ENCODE measurements at places on chromosomes 16 and 17.

GRCh38 chr16:56643080-56643778 is 4.8 kb downstream of the MT1A start:
- peak; percentile 55 for DNase-seq

GRCh38 chr17:72839131-72839725 is 253.3 kb downstream of the SLC39A11 start:
- no peak for DNase-seq

DNA sequence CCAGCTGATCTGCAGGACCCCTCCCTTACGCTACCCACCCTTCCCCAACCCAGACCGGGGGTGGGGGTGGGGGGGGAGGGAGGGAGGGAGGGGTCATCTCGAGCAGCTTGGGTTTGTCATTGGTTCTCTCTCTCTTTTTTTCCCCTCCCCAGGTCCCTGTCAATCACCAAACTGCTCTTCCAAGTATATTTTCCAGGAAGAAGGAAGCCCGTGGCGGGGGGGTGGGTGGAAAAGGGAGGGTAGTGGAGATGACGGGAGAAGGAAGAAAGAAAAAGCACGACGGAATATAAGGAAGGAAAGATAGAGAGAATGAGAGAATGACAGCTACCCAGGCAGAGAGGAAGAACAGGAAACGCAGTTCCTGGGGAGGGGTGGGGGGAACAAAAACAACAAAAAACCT is 17.9 kb downstream of the SALL1 start:
- no peak for DNase-seq

DNA sequence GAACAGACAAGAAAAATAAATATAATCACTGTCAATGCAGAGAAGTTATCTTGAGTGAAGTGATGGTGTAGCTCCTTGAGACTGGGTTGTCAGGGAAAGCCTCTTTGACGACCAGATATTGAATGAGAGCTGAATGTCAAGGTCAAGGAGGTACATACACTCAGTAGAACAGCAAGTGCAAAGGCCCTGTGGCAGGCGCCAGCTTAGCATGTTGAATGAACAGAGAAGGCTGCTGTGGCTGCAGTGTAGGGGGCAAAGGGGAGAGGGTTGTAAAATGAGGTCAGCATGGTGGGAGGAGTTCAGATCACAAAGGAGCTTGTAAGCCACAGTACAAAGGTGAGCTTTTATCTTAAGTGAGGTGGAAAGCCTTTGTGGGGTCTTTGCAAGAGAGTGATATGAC is 111.5 kb downstream of the ZFHX3 start:
- DNase-seq = no peak

GRCh38 chr16:83509316-83509715 is 298.5 kb upstream of the HSBP1 start:
- no peak for DNase-seq

GRCh38 chr16:17499223-17499902 is 28.6 kb upstream of the XYLT1 start:
- no peak for DNase-seq

DNA sequence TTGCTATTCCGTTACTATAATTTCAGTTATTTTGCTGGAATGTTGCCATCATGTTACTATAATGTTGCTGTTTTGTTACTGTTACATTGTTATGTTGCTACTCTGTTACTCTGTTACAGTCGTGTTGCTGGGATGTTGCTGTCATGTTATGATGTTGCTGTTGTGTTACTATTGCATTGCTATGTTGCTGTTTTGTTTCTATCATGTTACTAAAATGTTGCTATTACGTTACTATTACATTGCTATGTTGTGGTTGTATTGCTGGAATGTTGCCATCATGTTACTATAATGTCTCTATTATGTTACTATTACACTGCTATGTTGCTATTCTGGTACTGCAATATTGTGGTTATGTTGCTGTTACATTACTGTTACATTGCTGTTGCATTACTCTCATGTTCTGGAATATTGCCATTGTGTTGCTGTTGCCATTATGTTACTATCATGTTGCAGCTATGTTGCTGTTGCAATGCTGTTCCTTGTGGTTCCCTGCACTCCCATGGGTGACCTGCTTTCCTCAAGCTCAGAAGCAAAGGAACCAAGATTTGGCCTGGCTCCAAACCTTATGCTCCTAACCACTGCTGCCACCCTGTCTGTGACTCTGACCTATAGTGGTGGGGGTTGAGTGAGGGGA is 64.4 kb downstream of the ABCC6 start:
- no peak for DNase-seq

- no peak for DNase-seq
These were observed 330.7 kb downstream of the KIF2B start for GRCh38 chr17:54153423-54153822.

DNA sequence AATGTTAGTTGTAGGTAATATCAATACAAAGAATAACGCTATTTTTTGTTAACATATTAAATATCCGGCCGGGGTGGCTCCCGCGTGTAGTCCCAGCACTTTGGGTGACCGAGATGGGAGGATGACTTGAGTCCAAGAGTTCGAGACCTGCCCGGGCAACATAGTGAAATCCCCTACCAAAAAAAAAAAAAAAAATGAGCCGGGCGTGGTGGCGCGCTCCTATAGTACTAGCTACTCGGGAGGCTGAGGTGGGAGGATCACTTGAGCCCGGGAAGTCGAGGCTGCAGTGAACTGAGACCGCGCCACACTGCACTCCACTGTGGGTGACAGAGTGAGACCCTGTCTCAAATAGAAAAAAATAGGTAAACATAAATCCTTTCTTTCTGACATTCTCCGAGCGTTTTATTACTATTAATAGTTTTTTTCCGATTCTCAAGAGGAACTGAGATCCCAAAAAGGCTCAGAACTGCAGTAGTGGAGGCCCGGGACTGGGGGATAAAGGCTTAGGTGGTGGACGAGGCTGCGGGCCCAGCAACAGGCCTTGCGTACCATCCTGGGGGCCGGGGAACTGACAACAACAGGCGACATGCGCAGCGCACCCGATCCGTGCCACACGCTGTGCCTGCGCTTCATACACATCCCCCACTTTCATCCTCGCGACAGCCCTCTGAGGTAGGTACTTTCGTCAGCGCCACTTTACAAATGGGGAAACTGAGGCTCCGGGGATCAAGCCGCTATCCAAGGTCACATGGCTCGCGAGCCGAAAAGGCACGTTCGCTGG is 919 bp downstream of the N4BP1 start:
- peak; percentile 29 for DNase-seq

DNA sequence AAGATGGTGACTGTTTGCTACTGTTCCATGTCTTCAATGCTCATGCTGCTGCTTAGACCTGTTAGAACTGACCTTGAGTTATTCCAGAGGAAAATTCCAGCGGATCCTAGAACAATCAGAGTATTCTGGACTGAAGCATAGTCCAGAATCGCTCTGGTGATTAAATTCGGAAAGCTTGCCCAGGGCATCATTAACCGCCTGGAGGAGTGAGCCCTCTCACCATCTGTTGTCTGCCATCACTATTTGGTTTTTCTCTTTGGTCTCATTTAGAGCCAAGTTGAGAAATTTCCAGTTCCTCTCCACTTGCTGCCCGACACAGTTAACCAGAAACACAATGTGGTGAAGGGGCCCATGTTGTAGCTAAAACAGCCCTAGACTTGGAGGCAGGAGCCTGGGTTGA is 104.1 kb downstream of the BMERB1 start:
- DNase-seq = no peak

DNA sequence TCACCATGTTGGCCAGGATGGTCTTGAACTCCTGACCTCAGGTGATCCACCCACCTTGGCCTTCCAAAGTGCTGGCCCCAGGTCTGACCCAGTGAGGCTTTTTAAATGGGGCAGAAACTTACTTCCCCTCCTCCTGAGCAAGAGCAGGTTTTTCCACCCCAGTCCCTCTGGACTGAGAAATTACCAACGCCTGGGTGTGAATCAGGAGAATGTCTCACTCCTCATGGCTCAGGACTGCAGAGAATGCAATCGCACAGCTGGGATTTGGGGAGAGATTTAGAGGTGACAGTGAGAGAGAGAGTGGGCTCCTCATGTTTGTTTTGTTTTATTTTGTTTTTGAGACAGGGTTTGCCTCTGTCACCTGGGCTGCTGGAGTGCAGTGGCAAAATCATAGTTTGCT is 203.6 kb downstream of the RAB11FIP4 start:
- DNase-seq = peak; percentile 75

DNA sequence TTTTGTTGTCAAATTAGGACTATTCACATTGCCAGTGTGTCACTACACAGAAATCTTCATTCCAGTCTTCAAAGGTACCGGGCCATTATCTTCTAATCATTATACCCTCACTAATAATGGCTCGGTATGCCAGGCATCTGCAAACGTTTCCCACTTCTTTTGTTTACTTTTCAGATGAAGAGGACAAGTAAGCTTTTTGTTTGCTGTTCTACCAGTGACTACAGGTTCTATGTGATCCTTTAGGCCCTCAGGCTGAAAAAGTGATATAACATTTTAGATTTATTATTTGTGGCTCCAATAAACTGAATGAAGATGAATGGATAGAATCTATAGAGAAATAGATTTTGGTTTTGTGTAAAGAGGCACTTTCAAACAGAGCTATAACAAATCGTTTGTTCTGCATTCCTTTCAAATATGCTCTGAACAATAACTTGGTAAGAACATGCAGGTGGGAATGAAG is 403 bp upstream of the KRTAP3-1 start:
- no peak for DNase-seq

- DNase-seq = no peak
These were observed 23.1 kb upstream of the GPRC5C start for GRCh38 chr17:74408815-74409214.

DNA sequence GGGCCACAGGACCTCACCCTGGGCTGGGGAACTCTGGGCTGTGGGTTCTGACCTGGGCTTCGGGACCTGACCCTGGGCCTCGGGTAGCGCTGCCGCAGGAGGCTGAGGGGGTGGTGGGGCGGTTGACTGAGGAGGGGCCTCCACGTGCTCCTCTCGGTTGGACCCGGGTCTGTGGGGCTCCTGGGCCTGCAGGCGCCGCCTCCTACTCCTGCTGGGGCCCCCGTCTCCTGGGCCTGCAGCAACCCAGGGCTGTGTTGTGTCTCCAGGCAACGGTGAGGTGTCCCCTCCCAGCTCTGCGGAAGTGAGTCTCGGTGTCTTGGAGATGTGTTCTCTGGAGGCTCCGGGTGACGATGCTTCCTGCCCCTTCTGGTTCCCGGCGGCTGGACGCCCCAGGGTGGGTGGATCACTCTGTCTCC is 41.5 kb upstream of the GNG13 start:
- DNase-seq = no peak

Data from EL (cell line).